Renal cortical epithelial cell (primary cell): ENCODE measurements at places on chromosomes 13 and 19. TPM values are rescaled to one million over a fixed set of nuclear protein-coding genes. Genes with fewer than 3 reads are reported as not detected.

- no peak for DNase-seq
Observed at GRCh38 chr19:6286676-6287075, 6.9 kb upstream of the MLLT1 start.

DNA sequence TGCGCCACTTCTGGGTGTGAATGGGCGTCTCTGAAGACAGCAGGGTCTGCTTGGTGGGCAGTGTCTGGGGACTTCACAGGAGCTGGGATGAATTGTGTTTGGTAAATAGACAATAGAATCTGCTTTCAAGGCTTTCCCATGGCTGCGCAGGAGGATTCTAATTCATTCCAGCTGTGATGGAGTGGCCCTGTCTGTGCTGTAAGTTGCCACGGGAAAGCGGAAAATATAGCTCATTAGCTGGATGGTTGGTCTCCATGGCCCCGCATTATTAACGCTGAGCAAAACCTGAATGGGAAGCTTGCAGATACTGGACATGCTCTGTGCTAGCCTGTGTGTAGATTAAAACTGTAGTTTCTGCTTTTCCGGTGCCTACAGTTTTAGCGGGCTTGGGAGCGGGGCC, 15.6 kb upstream of the C1QTNF9 start:
- no peak for DNase-seq

DNA sequence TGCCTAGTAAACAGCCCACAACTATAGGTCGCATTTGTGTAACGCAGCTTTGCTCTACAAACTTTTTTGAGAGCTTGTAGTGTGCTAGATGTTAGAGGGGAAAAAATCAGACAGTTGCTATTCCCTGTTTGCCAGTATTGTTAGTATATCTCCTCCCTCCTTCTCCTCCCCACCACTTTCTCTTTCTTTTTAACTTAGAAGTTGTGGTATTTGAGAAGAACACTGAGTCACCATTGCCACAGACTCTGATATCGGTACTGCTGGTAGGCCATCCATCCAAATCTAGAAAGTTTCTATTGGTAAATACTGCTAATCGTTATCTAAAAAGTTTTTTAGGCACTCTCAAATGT, 666 bp downstream of the POMP start:
- peak; percentile 72 for DNase-seq

Gene PGLYRP2
- not detected in 2 replicates for total RNA-seq
